ENCODE measurements at places on chromosomes 5 and 9.

DNA sequence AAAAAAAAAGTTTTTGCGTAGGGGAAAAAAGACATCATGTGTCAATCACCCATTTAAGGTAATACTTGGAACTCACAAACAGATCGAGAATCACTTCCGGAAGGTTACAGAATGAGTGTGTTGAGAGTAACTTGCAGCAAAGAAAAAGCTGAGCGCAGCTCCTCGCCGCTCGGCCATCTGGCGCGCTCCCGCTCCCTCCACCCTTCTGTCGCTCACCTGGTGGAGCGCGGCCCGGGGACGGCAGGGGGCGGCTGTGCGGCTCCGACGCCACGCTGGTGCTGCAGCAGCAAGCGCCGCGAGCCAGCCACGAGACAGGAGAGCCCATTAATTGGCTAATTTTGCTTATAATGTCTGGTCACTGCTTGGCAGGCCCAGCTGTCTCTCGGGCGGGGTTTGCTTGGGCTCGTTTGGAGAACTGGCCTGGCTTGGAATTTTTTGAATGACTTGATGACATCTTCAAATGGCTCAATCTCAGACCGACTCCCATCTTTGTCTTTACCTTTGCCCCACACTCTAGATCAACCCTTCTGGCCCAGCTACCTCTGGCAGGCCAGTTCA, 601.8 kb downstream of the CCDC171 start:
- DNase-seq: no peak

- no peak for DNase-seq
Observed at GRCh38 chr5:157390551-157391297, 69.3 kb upstream of the NIPAL4 start.

GRCh38 chr5:30693326-30693725, 500.2 kb upstream of the CDH6 start:
- DNase-seq: no peak

DNA sequence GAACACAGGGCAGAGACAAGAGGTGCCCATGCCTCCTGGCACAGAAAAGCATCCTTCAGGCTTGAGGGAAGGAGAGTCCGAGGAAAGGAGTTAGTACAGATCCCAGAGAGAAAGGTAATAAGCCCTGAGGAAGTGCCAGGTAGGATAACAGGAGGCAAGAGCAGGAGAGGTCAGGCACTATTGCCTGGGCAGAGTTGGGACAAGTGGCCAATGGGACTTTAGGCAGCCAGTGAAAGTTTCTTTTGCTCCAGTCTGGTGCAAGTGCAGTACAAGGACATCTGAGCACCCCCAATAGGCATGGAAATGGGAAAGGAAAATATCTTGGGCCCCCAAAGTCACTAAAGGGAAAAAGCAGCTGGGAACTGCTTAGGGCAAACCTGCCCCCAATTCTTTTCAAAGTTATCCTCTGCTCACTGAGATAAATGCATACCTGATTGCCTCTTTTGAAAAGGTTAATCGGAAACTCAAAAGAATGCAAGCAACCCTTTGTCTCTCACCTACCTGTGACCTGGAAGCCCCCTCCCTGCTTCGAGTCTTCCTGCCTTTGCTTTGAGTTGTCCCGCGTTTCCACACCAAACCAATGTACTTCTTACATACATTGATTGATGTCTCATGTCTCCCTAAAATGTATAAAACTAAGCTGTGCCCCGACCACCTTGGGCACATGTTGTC, 46.5 kb downstream of the ELOVL7 start:
- DNase-seq: no peak

DNA sequence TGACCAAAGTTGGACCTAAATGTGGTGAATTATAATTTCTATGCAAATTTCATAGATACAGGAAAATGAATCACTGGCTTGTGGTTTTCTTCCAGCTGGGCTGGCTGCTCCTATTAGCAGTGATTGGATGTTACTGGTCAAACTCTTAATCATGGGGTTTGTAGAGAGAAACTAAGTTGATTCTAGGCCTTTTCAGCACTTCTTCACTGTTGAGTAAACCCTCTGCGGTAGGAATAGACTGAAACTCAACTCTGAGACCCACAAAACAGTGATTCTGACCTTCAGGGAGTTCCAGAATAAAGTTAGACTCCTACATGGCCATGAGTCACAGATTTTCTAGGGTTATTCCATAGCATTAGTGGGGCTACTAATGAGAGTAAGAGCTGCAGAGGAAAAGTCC, 47.9 kb upstream of the FKTN start:
- DNase-seq: no peak

- DNase-seq: no peak
Observed at GRCh38 chr5:158952951-158953350, 146.8 kb downstream of the EBF1 start.

GRCh38 chr5:76896196-76896595, 46.4 kb downstream of the S100Z start:
- no peak for DNase-seq

- DNase-seq: no peak
Observed at GRCh38 chr9:108197899-108198298, 657.9 kb downstream of the ACTL7B start.

- no peak for DNase-seq
Observed at GRCh38 chr9:105007143-105007542, 79.2 kb upstream of the ABCA1 start.

DNA sequence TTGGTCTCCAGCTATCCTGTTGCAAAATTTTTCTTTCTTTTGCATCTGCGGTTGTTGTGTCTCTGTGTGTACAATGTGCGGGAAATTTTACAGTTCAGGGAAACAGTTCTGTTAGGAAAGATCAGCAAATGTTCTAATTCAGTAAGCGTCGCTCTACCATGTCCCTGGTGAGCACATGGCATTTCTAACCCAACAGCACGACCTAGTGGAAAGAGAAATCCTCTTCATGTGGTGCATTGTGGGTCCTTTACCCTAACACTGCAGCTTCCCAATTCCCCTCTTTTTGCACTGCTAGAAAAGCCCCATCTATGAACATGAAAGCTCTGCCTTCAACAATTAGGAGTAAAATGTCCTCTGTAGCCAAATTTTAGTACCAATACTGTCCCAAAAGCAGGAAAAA, 974.2 kb upstream of the CDH9 start:
- DNase-seq: no peak

GRCh38 chr5:36607114-36607571, 737 bp downstream of the SLC1A3 start:
- DNase-seq: peak; percentile 51

GRCh38 chr9:70091572-70091971, 47.9 kb downstream of the MAMDC2 start:
- no peak for DNase-seq

DNA sequence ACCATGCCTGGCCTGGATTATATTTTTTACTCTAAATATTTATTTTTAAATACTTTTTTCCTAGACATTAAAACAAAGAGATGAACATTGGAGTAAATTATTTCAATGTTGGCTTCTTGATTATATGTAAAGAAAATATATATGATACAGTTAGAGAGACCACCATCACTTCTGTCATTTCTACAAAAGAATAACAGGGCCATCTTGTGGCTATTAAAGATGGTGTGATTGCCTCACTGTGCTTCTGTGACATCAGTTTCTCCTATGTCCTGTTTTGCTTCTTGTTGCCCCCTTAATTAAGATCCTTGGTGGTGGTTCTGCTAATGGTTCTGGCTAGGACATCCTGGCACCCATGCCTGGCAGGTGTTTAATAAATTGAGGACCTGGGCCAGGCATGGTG, 32.9 kb downstream of the NDFIP1 start:
- no peak for DNase-seq

DNA sequence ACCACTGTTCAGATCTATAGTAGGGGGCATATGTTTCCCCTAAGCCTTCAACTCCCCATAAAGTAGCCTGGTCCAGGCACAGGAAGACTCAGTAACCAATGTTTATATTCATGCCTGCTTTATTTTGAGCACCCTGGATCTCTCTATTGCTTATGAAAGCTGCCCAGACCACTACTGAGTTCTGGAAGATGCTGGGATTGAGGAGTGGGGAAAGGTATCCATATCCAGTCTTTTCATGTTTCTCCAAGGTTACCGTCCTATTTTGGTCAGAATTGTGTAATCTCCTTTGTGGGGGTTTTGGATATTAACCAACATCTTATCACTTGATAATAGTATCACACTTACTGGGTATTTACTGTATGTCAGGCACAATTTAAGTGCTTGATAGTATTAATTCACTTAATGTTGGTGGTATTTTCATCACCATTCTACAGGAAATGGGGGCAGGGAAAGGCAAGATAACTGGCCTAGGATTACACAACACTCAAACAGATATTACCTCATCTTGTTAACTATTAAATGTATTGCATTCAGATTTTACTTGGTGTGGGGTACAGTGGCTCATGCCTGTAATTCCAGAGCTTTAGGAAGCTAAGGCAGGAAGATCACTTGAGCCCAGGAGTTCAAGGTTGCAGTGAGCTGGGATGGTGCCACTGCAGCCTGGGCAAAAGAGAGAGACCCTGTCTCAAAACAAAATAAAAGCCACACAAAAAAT, 36.3 kb downstream of the RUSC2 start:
- no peak for DNase-seq

DNA sequence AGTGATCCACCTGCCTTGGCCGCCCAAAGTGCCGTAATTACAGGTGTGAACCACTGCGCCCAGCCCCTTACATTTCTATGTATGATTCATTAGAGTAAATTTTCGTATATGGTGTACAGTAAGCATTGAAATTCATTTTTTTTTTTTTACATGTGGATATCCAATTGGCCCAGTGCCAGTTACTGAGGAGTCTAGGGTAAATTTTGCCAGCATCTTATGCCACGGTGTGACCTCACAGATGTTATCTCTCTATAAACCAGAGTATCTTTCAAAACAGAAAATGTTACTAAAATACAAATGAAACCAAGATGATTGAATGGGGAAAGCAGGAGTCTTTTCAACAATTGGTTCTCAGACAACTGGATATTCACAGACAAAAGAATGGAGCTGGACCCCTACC, 64.7 kb downstream of the IPPK start:
- DNase-seq: no peak

- DNase-seq: no peak
Observed at GRCh38 chr9:75699017-75699416, 191.5 kb upstream of the PCSK5 start.

DNA sequence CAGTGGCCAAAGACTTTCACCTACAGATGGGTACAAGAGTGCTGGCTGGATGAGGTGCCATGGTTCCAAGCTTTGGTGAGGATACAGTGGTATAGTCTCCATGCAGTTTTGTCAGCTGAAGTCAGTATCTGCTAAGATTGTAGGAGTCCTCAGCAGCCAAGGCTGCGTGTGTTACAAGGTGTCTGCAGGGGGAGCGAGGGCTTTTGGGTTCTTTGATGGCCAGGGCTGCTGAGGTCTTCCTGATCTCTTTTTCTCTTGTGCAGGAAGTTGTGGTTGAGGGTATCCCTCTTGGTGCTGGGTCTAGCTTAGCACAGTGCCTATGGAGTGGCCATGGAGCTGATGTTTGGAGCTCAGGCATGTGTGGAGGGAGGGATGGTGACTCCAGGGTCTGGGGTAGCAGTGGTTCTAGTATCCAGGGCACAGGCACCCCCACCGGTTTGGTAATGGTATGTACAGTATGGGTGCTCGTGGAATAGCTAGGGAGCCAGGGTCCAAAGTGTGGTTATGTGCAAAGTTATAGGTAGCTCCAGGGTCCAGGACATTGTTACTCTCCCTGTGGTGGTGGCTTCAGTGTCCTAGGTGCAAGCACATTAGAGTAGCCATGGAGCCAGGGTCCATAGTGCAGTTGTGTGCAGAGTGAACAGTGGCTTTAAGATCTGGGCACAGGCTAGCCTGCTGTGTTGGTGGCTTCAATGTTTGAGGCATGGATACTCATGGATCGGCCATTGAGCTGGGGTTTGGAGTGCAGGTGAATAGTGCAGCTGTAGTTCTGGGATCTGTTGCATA, 36.7 kb downstream of the CNTLN start:
- DNase-seq: no peak

DNA sequence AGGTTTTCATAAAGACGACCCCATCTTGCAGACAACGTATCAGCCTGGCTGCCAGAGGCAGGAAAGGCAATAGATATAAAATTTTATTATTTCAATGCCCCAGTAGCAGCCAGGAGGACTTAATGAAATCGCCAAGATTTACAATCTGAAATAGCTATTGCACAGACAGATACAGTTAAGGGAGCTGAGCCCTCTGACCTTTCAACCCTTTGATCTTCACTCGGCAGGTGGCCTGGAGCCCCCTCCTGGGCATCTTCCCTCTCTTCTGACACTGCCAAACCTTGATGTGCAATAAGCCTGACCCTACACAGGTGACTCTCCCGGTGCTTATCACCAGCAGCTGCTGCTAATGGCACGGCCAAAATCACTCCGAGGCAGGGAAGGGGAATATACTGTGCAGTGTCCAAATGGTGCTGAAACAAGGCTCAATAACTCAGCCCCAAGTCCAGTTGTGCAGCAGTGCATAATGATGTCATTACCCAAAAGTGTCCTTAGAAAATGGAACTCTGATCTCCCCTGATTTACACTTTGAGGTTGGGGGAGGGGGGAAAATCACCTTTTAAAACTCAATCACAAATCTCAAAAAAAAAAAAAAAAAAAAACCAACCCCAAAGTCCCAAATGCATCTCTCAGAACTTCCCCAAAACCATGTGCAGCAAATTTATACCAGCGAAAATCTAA, 242.0 kb downstream of the CRB2 start:
- DNase-seq: no peak

DNA sequence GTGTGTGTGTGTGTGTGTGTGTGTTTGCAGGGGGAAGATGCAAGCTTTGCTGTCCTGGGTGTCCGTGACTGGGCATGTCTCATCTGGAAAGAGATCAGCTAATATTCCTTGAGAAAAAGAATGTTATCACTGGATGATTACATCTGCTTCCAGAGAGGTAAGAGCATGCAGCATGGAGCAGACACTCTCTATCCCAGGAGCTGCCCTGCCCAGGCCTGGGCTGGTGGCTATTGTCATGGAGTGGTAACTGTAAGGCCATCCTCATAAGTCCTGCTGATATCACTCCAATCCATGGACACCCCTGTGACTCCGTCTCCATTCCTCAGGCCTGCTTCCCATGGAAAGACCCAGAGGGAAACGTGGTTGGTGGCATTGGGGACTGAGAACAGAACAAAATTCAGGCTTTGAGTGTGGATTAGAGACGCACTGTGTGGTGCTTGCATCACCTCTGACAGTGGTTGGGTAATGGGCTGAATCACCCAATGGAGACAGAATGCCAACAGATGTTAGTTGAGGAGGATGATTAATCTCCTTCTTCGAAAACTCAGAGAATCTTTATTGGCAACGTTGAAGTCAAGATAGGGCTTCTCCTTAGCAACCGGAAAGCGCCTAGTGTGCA, 52.0 kb upstream of the KCNIP1 start:
- no peak for DNase-seq

DNA sequence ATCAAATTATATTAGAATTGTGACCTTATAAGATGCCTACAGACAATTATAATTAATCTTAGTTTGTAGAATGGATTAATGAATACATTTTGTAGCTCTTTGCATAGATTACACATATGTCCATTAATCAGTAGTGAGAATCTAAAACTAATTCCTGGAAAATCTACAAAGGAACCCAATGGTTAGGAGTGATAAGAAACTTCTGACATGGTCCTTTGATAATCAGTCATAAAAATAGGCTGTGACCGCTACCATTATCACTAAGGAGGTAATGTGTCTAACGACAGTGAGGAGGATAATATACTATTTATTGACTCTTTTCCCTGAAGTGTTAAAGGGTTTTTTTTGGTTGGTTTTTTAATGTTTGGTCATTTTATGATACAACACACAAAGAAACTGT, 46.6 kb downstream of the BNC2 start:
- DNase-seq: no peak
